DMS 273 treated with DMSO at 0.1 percent for 48 hours (cell line): ENCODE measurements at places on chromosomes 5 and 9.

- no peak for DNase-seq
Observed at GRCh38 chr5:52065182-52065581, 681.9 kb downstream of the ISL1 start.

GRCh38 chr5:103475629-103476240 lies 86.9 kb downstream of the NUDT12 start:
- no peak for DNase-seq

GRCh38 chr5:122785294-122785693 lies 10.4 kb downstream of the SNX2 start:
- DNase-seq = no peak

DNA sequence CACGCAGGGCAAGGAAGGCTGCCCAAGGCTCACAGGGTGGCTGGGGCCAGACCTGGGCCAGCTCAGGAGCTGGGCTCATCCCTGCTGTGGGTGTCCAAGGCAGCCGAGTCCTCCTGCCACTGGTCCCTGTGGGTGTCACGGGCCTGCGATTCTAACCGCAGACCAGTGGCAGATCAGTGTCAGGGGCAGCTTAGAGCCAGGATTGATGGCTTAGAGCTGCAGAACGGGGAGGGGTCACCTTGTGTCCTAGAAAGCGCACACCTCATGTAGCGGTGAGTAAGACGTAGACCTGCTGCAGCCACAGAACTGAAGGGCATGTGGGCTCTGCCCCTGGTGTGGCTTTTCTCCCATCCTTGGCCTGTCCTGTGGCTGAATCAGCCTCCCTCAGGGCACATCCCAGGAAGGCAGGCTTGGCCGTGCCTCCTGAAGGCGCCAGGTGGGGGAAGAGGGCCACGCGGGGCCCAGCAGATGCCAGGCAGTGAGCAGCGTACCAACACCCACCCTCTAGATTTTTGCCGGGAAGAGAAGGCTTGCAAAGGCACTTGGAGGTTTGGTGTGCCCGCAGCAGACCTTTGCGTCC lies 78.3 kb upstream of the FCN2 start:
- DNase-seq = no peak

DNA sequence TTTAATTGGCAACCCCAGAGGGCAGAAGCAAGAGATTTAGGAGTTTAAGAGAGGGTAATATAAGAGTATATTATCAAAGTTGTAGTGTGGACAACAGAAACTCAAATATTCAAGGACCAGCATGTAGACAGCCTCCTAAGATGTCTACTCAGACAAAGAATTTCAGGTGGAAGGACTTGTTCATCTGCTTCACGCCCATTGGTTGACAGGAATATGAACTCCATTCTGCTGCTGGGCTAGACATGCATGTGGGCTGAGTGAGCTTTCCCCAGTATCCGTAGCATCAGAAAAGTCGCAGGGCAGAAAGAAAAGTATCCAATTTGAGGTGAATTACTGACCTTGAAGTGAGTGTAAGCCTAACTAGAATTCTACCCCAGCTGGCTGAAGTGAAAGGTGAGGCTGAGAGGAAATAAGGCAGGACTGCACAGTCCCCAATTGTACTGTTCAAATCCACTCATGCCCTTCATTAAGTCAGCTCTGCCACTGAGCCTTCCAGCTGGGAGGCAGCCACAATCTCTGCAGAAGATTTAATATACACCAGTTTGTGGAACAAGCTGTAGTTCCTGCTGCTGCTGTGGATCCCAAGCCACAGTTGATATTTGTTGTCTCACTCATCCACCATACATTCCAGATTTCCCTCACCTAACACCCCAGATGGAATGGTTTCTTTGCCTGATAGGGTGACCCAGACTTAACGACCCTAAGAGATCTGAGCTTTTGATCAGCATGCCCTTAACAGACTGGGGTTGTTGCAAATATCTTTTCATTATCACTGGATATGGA lies 41.2 kb downstream of the PDCD1LG2 start:
- no peak for DNase-seq

DNA sequence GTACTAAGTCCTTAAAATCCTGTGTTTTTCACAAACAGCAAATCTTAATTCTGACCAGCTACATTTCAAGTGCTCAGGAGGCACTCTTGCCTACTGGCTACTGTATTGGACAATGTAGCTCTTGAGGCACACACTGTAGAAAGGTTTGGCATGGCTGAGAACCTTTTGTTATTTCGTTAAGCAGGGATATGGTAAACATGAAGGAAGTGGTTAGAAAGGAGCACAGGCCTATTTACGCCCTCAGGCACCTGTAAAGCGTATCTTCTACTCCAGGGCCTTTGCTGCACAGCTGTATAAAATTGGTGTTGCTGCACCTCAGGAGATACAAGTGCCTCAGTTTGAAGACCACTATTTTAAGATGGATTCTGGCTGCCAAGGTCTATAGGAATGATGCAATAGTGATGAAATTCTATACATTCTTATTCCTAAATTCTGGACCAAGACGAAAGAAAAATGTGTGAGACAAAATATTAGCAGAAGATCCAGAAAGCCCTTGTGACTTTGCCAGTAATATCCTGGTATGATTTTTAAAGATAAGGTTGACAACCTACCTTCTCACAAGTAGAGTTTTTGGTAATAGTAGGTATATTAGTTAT lies 9.3 kb upstream of the OTULIN start:
- DNase-seq = no peak

DNA sequence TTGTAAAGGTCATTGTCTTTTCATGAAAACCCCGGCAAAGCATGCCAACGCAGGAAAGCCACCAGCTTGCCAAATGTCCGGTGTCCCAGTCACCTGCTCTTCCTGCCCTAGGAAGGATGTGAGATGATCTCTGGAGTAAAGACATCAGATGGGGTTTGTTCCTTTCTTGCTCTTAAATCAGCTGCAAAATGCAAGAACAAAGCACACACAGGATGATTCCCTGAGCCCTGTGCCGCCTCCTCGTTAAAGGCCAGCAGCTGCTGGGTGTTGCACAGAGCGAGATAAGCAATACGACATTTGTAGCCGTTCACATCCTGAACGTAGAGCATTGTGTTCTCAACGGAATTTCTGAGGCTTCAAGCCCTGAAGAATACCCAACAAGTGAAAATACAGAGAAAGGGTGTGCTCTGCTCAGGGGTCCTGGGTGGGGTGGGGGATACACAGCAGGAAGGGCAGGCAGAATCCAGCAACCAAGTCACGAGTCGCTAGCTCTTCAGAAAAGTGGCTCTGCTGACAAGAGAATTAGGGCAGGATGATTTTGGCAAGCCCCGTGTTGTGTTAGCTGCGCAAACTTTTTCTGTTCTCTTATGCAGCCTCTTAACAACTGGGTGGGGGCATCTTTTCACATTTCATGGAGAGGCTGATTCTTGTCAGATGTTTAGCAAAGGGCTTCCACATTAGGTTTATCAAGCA lies 229.2 kb upstream of the MAP3K1 start:
- DNase-seq = no peak

GRCh38 chr5:132055808-132056609 lies 4.4 kb upstream of the IL3 start:
- no peak for DNase-seq
